Endodermal cell (in vitro differentiated cells): ENCODE measurements at places on chromosomes 2 and 18. TPM values are rescaled to one million over a fixed set of nuclear protein-coding genes. Genes with fewer than 3 reads are reported as not detected.

DNA sequence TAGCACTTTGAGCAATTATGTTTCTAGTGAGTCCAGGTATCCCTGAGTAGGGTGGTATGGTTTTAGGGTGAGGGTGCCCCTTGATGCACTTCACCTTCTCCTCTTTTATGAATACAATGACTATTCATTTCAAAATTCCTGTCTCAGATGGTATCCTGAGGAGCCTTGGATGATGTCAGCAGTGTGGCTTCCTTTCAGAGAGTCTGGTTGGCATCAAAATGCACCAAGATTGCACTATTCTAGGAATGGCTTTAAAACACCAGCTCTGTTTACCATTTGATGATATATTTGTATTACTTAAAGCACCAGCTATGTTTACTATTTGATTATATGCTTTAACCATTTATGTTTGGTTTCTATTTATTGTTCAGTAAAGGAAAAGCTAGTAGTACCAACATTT, 141.0 kb downstream of the FMNL2 start:
- H3K27me3 ChIP-seq: no peaks in the 10 kb centered on the region
- DNase-seq: no peak
- H3K27ac ChIP-seq: no peak overlapping the region
- H3K4me3 ChIP-seq: no peak overlapping the region
- H3K4me1 ChIP-seq: peaks cover 5% of the 10 kb centered on the region
- H3K36me3 ChIP-seq: no peaks in the 10 kb centered on the region

- H3K4me3 ChIP-seq: no peak overlapping the region
- peaks cover under 1% of the 10 kb centered on the region for H3K4me1 ChIP-seq
- H3K36me3 ChIP-seq: no peaks in the 10 kb centered on the region
Observed at GRCh38 chr2:12050396-12050795, 304.0 kb downstream of the LPIN1 start.

DNA sequence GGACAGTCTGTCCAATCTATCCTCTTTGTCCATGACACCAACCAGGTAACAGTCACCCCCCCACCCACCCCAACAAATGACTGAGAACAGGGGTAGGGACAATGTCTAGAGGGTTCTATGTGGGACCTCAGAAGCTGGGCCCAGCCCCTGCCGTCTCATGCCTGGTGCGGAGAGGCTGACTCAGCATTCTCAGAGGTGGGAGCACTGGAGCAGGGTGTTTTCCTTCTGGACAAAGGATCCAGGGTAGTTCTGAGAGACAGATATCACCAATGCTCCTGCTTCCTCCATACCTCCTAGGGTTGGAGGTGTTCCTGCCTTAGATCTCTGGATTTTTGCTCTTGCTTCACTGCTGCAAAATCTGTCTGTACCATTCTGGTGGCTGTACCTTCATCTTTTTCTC, 33.9 kb upstream of the SP100 start:
- H3K4me3 ChIP-seq: no peak overlapping the region
- H3K27ac ChIP-seq: no peak overlapping the region
- no peaks in the 10 kb centered on the region for H3K36me3 ChIP-seq
- no peaks in the 10 kb centered on the region for H3K4me1 ChIP-seq

DNA sequence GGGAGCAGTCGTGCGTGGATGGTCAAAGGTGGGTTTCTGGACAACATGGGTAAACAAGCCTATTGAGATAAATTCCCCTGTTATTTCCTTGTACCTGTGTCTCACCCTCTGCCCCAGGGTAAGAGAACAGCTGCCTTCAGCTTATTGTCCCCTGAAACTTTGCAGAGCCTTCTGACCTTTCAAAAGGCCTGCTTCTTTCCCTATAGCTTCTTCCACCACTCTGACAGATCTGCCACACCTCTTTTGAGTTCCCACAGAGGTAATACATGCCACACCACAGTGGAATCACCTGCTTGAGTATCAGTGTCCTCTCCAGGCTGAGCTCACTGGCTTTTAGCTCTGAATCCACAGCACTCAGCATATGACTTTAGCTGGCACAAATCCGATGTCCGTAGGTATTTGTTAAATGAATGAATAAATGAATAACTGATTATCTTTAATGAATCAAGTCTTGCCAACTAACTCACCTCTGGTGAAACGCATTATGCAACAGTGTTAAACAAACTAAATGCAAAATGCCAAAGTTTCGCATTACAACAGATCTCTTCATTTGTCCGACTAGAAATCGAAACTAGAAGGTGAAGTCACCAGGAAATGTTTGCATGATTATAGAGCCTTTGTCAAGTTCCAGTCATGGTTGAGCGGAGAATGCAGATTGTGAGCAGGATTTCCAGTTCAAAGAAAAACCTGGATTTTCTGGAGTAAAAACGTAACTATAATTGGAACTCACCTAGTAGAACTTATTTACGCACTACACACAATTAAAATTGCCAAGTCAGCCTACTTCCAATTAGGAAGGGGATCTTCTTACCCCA, 16.4 kb downstream of the DYNAP start:
- no peaks in the 10 kb centered on the region for H3K4me1 ChIP-seq
- H3K4me3 ChIP-seq: no peak overlapping the region
- no peak overlapping the region for H3K27ac ChIP-seq
- H3K36me3 ChIP-seq: no peaks in the 10 kb centered on the region
- DNase-seq: peak; percentile 54
- no peaks in the 10 kb centered on the region for H3K27me3 ChIP-seq

DNA sequence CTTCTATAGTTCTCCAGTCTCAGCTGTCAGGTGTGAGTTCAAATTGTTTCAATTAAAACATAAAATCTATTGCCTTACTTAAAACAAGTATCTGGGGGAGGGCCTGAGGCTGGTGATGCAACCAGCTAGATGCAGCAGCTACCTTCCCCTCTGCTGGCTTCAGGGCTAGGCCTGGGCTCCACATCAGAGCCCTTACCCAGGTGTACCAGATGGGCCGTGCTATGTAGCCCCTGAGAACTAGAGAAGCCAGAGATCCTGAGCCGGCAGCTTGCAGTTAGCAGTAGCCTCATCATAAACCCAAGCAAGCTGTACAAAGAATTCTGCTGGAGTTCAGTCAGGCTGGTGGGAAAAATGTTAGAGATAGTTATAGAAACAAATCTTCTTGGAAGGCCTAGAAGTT, 97.7 kb upstream of the ACAA2 start:
- no peak overlapping the region for H3K27ac ChIP-seq
- no peak for DNase-seq
- no peak overlapping the region for H3K4me3 ChIP-seq
- peaks cover 21% of the 10 kb centered on the region for H3K27me3 ChIP-seq

GRCh38 chr2:46269544-46270273, 27.5 kb upstream of the EPAS1 start:
- H3K27me3 ChIP-seq: no peaks in the 10 kb centered on the region
- H3K4me3 ChIP-seq: no peak overlapping the region

- H3K4me1 ChIP-seq: no peaks in the 10 kb centered on the region
- H3K4me3 ChIP-seq: no peak overlapping the region
- H3K27ac ChIP-seq: no peak overlapping the region
- H3K36me3 ChIP-seq: no peaks in the 10 kb centered on the region
- no peak for DNase-seq
Observed at GRCh38 chr2:150165988-150166312, 321.5 kb downstream of the RND3 start.

DNA sequence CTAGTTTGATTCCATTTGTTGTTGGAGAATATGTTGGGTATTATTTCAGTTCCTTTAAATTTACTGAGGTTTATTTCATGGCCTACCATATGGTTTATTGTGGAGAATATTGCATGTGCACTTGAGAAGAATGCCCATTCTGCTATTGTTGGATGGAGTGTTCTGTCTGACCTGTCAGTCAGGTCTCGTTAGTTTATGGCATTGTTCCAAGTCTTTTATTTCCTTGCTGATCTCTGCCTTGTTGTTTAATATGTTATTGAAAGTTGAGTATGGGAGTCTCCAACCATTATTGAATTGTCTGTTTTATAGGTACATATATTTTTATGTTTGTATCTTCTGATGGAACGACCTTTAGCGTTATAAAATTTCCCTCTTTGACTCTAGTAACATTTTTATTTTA, 86.3 kb downstream of the PTPN4 start:
- no peak overlapping the region for H3K27ac ChIP-seq
- H3K4me3 ChIP-seq: peak overlapping the region; percentile 44
- DNase-seq: no peak
- H3K4me1 ChIP-seq: no peaks in the 10 kb centered on the region
- peaks cover 5% of the 10 kb centered on the region for H3K36me3 ChIP-seq
- H3K27me3 ChIP-seq: no peaks in the 10 kb centered on the region

- H3K4me1 ChIP-seq: peaks cover 31% of the 10 kb centered on the region
- H3K36me3 ChIP-seq: no peaks in the 10 kb centered on the region
- H3K27ac ChIP-seq: peak overlapping the region; percentile 91
Observed at GRCh38 chr2:234690569-234691213, 193.8 kb upstream of the ARL4C start.

- H3K4me1 ChIP-seq: no peaks in the 10 kb centered on the region
- H3K4me3 ChIP-seq: no peak overlapping the region
- no peak overlapping the region for H3K27ac ChIP-seq
- no peaks in the 10 kb centered on the region for H3K27me3 ChIP-seq
- no peak for DNase-seq
- H3K36me3 ChIP-seq: no peaks in the 10 kb centered on the region
Observed at GRCh38 chr2:231861288-231861931, 64.8 kb downstream of the NPPC start.

GRCh38 chr18:27017901-27018500, 152.5 kb upstream of the AQP4 start:
- no peaks in the 10 kb centered on the region for H3K36me3 ChIP-seq
- H3K4me3 ChIP-seq: no peak overlapping the region
- H3K27ac ChIP-seq: no peak overlapping the region

- no peak for DNase-seq
- H3K27ac ChIP-seq: no peak overlapping the region
- H3K4me1 ChIP-seq: peaks cover 15% of the 10 kb centered on the region
- H3K27me3 ChIP-seq: no peaks in the 10 kb centered on the region
Observed at GRCh38 chr2:40370007-40370395, 81.9 kb downstream of the SLC8A1 start.

CABLES1 gene
- 6.8 to 12.1 TPM (median 9.9 TPM) in 3 replicates for total RNA-seq

EML6 gene
- 0.80 to 2.1 TPM (median 1.1 TPM) in 3 replicates for total RNA-seq

ABCG8 gene
- total RNA-seq: not detected in 3 replicates

CFAP65 gene
- total RNA-seq: 0.84 to 1.3 TPM (median 1.1 TPM) in 3 replicates

GGCX gene
- total RNA-seq: 57.4 to 77.8 TPM (median 74.5 TPM) in 3 replicates

MERTK gene
- total RNA-seq: 29.5 and 36.6 TPM in 2 replicates

SERPINB12 gene
- total RNA-seq: not detected in 3 replicates

TRPM8 gene
- total RNA-seq: not detected in 3 replicates

NT5C1B gene
- total RNA-seq: not detected in 2 replicates

PTCD3 gene
- total RNA-seq: 167 and 184 TPM in 2 replicates

LRRC30 gene
- not detected in 2 replicates for total RNA-seq

MZT2B gene
- 161 and 162 TPM in 2 replicates for total RNA-seq

DNMT3A gene
- total RNA-seq: 139 and 144 TPM in 2 replicates
